ENCODE measurements at places on chromosomes 16 and 17.

DNA sequence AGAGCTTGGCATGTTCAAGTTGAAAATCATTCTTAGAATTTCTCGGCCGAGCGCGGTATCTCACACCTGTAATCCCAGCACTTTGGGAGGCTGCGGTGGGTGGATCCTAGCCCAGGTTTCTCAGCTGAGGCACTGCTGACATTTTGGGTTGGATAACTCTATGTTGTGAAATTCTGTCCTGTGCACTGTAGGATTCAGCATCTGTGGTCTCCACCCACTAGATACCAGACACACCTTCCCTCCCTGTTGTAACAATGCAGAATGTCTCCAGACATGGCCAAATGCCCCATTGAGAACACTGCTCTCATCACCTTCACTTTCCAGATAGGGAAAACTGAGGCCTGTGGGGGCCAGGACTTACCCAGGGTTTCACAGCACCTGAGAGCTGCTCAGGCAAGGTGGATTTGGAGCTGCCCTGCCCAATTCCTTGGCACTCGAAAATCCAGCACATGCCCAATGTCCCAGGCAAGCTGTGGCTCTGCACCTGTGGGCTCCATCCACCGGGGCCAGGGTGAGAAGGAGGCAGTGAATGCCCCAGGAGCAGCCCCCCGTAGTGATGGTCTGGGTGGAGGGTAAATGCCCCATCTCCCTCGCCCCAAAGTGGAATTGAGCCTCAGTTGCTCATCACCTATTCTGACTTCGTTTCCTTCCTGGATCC, 20.2 kb upstream of the TVP23A start:
- DNase-seq: no peak

- no peak for DNase-seq
Measured at GRCh38 chr16:25957707-25958106, 265.9 kb downstream of the HS3ST4 start.

DNA sequence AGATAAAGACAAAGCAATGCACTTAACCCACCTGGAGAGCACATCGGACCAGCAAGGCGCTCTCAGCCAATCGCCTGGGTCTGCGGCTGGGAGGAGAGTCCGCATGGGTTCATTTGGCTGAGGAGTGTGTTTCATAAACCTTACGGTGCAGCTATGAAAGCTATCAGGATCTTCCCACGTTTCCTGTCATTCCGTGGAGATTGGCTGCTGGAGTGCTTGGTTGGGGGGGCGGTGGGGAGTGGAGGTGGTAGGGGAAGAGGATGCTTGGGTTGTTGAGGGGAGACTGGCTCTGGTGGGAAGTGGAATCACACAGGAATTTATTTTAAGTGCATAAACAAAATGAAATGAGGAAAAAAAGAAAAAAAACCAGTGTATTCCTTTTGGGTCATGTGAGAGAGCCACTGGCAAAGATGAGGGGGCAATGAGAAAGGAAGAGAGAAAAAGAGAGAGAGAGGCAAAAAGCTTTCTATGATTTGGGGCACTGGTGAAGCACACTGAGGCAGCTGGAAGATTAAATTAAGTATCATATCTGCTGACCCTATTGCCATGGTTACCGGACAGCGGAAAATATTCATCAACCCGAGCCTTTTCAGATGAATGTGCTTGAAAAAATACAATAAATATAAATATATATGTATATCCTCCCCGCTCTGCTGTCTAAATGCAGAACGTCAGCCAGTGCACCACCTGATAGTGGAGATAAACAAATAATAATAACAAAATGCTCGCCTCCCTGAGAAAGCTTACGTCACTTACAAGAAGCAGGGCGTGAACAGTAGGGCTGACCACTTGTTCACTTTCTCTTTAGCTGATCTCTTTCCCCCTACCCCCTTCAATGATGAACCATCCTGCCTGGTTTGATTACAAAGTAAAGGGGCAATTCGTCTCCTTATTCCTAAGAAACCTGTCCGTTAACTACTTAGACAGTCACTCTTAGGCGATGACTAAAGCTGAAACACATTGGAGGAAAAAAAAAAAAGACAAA, 457.0 kb upstream of the ZFHX3 start:
- no peak for DNase-seq

DNA sequence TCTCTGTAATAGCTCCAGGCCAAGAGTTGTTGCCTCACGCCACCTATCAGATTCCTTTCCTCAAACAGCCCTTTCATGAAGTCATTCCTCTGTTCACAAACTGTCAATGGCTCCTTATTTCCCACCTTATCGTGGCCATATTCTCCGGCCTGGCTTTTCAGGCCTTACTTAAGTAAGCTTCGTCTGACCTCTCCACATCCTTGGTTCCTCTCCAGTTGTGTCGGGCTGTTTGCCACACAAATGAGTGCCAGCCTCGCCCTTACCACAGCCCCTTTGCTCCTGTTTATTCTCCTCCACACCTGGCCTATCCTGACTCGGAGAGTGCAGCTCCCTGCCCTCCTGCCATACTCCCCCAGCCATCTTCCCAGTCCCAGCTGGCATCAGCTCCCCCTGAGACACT, 2.0 kb downstream of the TP53I13 start:
- DNase-seq: no peak

- no peak for DNase-seq
Measured at GRCh38 chr16:84765616-84766580, 53.9 kb upstream of the CRISPLD2 start.

- no peak for DNase-seq
Measured at GRCh38 chr16:1727651-1728624, 21.9 kb downstream of the MAPK8IP3 start.

GRCh38 chr17:39236450-39236927, 10.7 kb upstream of the STAC2 start:
- DNase-seq: no peak

DNA sequence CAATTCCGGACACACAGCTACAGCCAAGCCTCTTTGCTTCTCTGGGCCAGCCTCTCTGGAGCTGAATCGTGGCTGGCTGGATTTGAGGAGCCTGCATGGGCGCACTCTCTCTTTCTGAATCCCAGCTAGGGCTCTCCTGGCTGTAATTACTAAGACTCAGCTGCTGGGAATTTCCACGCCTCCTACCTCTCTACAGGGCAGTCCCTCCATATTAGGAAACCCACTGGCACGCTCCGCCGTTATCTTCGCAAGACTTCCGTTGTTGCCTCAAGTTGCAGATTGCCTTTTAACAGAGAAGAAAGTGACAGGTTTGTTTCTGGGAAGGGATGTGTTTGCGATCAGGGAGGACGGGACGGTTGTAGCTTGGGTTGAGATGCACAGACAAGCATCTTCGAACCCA, 188.4 kb upstream of the NLRP1 start:
- no peak for DNase-seq

GRCh38 chr16:53852678-53853077, 148.7 kb downstream of the FTO start:
- DNase-seq: no peak

GRCh38 chr16:81279392-81279791, 35.4 kb upstream of the GAN start:
- no peak for DNase-seq

- DNase-seq: no peak
Measured at GRCh38 chr17:29621751-29622194, 939 bp downstream of the CORO6 start.

DNA sequence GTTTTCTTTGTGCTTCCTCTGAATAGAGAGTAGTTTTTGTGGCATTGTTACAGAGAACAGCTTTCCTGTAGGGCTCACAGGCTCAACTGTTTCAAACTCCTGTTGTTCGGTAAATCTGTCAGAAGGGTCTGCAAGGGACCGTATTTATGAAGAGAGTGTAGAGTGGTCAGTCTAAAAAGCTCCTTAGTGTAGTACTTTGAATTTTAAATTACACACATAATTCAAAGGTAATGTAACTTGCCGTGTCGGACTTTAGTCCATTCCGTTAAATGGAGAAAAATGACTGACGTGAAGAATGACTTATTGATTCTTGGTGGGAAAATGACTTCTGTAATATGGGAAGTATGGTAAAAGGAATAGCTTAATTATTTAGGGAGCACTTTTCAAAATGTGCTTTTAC, 190.9 kb downstream of the WWOX start:
- DNase-seq: no peak

- no peak for DNase-seq
Measured at GRCh38 chr16:80063713-80064069, 463.2 kb upstream of the MAF start.

DNA sequence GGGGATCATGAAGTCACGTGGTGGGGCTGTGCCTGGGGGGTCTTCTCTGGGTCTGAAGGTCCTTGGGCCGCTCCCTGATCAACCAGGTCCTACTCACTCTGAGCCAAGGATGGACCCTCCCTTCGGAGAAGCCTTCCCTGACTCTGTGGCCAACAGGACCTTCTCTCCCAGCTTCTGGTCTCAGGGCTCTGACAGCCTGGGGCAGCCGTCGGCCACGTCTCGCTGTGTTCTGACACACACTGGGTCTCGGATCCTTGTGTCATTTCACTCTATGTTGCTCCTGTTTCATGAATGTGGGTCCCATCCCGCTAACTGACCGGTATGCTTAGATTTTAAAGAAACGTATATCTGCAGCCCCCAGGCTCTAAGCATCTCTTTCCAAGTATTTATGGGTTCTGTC, 256.1 kb downstream of the ENGASE start:
- no peak for DNase-seq

GRCh38 chr17:54971901-54972300, 3.3 kb downstream of the STXBP4 start:
- no peak for DNase-seq

GRCh38 chr16:85613604-85614337, 649 bp downstream of the GSE1 start:
- DNase-seq: no peak

GRCh38 chr16:4537376-4538343, 913 bp downstream of the CDIP1 start:
- DNase-seq: no peak

DNA sequence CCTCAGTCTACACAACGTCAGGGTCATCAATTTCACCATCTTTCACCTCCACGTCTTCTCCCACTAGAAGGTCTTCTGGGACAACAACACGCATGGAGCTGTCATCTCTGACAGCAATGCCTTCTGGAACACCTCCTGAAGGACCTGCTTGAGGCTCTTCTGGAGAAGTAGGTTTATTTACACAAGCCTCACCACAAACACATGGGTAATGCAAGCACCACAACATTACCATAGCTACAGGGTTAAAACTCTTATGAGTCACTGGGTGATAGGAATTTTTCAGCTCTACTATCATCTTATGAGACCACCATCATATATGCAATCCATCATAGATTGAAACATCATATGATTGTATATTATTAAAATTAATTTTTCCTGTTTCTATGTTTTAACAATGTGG, 215.4 kb downstream of the CHD9NB start:
- no peak for DNase-seq

DNA sequence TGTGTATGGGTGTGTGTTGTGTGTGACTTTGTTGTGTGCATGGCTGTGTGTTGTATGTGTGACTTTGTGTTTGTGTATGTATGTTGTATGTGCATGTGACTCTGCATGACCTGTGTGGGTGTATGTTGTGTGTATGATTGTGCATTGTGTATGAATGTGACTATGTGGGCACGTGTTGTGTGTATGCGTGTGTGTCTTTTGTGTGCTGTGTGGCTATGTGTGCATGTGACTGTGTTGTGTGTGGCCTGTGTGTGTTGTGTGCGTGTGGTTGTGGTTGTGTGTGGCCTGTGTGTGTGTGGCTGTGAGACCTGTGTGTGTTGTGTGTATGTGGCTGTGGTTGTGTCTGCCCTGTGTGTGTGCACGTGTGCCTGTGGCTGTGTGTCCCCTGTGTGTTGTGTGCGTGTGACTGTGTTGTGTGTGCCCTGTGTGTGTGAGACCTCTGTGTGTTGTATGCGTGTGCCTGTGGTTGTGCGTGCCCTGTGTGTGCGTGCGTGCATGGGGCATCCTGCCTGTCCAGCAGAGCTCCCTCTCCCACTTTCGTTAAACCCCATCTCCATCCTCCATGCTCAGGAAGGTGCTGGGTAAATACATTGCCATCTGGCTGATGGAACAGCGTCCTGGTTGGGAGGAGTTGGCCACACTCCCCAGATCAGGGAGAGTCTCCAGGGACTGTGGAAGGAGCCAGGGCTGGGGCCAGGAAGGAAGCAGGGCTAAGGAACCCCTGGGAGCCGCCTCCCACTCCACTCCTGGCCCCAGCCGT, 90.1 kb upstream of the GSE1 start:
- DNase-seq: no peak

GRCh38 chr16:89096768-89097391, 3.2 kb downstream of the ACSF3 start:
- DNase-seq: no peak

- no peak for DNase-seq
Measured at GRCh38 chr16:46850619-46851555, 19.9 kb upstream of the C16orf87 start.

- no peak for DNase-seq
Measured at GRCh38 chr17:38456031-38456815, 28.0 kb downstream of the ARHGAP23 start.

DNA sequence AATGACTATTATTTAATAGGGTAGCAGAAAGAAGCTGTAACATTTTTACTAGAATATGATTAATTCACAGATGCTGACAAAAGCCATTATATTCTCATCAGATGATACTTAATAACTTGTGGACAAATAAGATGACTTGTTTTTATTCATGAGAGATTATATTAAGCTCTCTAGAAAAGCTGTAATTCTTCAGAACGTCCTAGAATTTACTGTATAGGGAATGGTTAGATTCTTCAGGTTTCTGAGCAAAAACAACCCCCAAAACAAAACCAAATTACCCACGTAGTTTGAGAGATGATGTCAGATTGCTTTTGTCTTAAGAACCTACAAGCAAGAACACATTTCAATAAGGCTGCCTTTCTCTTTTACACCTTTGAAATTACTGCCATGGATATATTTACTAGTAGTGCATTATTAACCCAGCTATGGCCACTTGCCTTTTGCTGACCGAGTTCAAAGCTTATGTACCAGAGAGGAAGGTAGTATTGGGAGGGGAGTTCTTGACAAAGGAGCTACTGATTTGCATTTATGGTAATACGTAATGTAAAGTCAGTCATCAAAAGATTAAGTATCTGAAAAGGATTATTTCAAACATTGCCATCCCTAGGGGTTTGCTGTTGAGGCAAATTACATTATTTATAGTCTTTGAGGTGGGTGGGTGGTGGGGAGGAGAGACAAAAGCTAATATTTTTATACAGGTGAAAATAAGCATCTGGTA, 51.7 kb downstream of the NLK start:
- no peak for DNase-seq

DNA sequence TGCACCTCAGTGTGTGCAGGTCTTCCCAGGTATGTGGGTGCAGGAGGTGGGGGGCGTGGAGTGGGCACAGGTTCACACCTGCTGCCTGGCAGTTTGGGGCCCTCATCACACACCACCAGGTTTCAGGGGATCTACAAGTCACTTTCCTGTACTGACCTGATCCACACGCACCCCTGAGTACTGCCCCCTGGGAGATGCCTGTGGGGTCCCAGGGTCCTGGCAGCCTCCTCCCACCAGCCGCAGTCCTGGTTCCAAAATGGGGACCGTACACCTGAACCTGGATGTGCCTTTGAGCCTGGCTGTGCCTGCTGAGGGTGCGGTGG, 25.9 kb downstream of the RNF213 start:
- DNase-seq: no peak

DNA sequence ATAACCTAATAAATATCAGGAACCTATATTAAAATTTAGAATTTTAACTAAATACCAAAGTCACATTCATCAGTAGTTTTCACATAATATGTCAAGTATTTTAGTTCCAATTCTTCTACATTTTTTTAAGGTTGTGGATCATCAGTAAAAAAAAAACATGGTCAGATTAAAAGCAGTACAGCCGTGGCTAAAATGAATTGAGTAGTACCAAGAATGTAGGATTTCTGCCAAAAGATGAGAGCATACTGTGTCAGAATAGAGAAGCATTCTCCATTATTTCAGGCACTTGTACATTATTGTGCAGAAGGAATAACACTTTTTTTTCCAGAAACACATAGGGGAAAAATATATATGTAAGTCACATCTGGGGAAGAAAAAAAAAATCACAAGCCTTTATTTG, 1176.1 kb downstream of the CDH11 start:
- no peak for DNase-seq
